Naive B cell (primary cell): ENCODE measurements at places on chromosomes 1 and 21. TPM values are rescaled to one million over a fixed set of nuclear protein-coding genes. Genes with fewer than 3 reads are reported as not detected.
A peak's percentile ranks its signal among the peaks of the same experiment; 100 is the strongest.

DNA sequence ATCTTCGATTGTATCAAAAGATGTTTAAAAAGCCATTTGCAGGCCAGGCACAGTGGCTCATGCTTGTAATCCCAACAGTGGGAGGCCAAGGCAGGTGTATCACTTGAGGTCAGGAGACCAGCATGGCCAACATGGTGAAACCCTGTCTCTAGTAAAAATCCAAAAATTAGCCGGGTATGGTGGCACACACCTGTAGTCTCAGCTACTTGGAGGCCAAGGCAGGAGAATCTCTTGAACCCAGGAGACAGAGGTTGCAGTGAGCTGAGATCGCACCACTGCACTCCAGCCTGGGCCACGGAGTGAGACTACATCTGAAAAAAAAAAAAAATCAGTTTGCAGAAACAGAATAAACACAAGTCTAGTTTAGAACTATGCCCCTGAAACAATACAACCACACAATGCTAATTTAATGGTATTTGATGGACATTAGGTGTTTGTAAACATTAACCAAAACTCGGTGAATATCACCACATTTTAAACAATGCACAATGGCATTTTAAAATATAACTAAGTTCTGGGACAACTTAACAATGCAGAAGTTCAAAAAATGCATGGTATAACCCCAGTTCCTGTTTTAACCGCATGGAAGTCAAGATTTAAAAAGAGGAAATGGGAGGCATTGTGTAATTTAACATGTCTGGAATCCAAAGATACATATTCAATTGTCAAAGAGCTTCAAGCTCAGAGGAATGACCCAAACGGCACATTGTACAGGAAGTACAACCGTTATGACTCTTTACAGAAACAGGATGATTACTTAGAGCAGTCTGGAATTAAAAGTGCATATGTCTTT lies 7.1 kb upstream of the PTTG1IP start:
- DNase-seq, result peak; percentile 60

- no peak for DNase-seq
Measured at GRCh38 chr1:231719485-231720183, 93.0 kb downstream of the DISC1 start.

DNA sequence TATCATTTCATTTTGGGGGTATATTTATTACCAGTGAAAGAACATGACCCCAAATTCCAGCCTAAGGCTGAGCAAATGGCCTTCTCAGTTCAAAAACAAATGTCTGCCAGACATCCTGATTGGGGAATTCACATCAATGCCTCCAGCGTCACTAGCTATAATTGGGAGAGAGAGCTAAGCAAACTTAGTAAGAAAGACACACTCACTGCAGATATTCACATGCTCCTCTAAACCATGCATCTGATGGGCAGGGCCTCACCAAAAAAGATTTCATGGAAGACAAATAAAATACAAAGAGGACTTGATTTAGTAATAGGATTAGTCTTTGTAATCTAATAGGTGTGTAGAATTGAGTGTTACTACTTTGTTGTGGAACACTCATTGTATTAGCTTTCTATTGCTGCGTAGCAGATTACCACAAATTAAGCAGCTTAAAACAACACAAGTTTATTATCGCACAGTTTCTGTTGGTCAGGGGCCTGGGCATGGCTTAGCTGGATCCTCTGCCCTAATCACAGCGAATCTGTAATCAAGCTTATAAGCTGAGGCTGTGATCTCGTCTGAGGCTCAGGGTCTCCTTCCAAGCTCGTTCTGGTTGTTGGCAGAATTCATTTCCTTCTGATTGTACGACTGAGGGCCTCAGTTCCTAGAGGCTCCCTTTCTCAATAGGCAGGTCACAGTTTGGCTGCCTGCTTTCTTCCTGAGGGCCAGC lies 243.0 kb downstream of the PBX1 start:
- no peak for DNase-seq

DNA sequence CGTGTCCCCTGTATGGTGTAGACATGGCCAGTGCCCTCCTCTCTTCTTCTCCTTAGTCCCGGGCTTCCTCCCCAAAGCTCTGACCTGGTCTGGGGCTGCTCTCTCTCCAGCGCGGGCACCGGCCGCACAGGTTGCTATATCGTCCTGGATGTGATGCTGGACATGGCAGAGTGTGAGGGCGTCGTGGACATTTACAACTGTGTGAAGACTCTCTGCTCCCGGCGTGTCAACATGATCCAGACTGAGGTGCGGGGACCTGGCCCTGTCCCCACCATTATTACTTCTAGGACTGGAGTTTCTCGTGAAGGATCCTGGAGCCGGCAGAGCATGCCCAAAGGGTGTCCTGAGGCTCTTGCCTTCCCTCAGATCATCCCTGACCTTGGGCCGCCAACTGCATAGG lies 78.9 kb downstream of the PTPRU start:
- DNase-seq, result no peak

- no peak for DNase-seq
Measured at GRCh38 chr21:42750737-42751530, 97.5 kb downstream of the PDE9A start.

- DNase-seq, result no peak
Measured at GRCh38 chr1:112805155-112805853, 90.2 kb upstream of the PPM1J start.

GRCh38 chr1:179806333-179806732 lies 63.2 kb downstream of the FAM163A start:
- no peak for DNase-seq

GRCh38 chr21:33767236-33767635 lies 124.9 kb downstream of the ITSN1 start:
- DNase-seq, result no peak

- no peak for DNase-seq
Measured at GRCh38 chr1:209705033-209705598, 470 bp downstream of the HSD11B1 start.

The SERPINC1 gene
- polyA plus RNA-seq, result not detected

The TMOD4 gene
- polyA plus RNA-seq, result not detected

The SH2D5 gene
- polyA plus RNA-seq, result not detected

The CRABP2 gene
- polyA plus RNA-seq, result not detected

The HLCS gene
- 8.4 TPM for polyA plus RNA-seq

The C4BPB gene
- polyA plus RNA-seq, result not detected

The PTPRC gene
- polyA plus RNA-seq, result 1,016 TPM

The MYOM3 gene
- not detected for polyA plus RNA-seq
